ENCODE measurements at places on chromosomes 5 and 9.

DNA sequence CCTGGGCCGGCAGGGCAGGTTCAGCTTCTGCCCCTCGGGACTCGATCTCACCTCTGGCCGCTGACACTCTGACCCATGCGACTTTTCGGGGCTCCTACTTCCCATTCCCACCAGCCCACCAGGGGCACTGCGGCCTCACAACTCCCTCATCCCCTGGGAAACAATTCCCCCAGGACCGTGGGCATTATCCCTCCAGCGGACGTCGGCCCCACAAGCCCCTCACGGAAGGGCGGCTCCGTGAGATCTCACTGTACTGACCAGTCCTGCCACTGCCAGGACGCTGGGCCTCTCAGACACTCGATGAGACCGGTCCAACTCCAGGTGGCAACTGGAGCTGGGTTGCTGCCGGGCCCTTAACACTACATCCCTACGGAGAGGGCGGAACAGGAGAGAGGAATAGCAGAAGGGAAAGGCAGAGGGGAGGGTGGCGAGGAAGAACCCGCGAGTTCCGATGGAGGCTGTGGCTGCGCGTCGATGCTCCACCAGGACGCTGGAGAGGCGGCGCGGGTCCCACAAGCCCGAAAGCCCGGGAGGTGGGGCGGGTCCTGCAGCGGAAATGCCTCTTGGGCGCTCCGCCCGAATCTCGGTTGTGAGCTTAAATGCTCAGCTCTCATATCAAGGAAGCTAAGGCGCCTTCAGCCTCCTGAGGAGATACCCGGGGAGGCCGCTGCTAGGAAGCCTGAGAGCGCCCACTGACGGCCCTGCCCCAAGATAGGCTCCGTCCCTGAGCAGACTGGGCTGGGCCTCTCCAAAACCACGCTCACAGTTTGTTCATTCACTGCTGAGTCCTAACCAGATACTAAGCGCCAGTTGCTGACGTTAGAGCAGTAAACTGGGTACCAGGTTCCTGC is 36.3 kb downstream of the VCP start:
- peak; percentile 71 for DNase-seq

GRCh38 chr9:3968891-3969290 is 331.0 kb downstream of the GLIS3 start:
- DNase-seq = no peak

- no peak for DNase-seq
Measured at GRCh38 chr9:16217943-16218701, 652.3 kb downstream of the BNC2 start.

- DNase-seq = peak; percentile 21
Measured at GRCh38 chr9:70484232-70485130, 70.0 kb upstream of the KLF9 start.

GRCh38 chr5:10701567-10702039 is 59.4 kb downstream of the DAP start:
- DNase-seq = peak; percentile 27

DNA sequence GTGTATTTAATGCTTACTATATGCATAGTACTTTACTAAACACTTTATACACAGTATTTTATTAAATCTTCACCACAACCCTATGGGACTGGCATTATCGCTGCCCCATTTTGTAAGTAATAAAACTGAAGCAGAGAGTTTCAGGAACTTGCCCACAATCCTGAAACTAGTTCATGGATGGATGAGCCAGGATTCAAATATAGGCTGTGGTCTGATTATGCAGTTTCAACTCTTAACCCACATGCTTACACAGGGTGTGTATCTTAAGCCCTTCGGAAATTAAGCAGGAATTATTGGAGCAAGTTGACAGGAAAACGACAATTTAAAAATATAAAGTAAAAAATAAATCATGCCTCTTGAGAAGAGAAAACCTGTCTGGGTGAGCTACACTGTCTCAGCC is 109.0 kb downstream of the ATP10B start:
- DNase-seq = no peak

DNA sequence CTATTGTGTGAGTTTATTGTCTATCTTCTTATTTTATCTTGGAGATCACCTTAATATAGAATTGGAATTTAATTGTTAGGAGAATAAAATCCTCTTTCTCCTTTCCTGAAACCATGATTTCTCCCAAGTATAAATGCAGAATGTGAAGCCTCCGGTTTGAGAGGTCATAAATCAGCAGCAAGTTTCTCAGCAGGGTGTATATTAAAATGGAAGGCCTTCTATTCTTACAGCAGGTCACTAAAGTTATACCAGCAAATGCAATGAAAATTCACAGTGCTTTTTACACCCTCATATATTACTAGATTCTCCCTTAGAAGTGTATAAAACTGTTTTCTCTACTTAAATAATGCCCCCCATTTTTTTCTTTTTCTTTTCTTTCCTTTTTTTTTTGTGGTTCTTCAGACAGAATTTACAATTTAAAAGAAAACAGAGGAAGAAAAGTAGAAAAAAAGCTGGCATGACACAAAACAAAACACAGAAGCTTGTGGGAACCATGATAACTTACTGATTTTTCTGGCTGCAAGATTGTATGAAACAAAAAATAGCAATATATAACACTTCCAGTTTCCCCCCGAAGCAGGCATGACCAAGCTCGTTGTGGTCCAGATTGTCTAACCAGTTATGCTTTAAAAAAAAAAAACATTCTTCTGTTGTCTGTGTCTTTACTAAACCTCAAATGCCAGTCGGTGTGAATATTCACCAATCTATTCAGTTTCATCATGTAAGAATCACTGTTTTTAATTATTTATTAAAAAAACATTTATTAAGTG is 211.2 kb downstream of the RAB3C start:
- DNase-seq = no peak

DNA sequence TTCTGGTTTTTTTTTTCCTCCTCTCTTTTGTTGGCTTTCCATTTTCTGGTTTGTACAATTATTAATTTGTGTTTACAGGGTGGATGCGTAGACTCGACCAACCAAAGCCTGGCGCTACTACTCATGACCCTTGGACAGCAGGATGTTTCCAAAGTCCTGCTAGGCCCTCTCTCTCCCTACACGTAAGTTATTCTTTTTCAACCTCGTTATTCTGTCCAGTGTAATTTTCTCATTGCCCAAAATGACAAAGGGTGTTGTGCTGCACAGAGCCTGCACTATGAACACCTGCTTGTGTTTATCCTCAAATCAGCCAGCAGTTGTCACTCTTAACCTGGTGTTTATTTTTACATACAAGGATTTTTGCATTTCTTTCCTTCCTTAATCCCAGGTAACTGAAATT is 56.6 kb downstream of the RCL1 start:
- DNase-seq = no peak

GRCh38 chr5:150644058-150644457 is 3.6 kb downstream of the SYNPO start:
- no peak for DNase-seq

- no peak for DNase-seq
Measured at GRCh38 chr9:86242071-86242470, 17.4 kb downstream of the C9orf153 start.

- DNase-seq = no peak
Measured at GRCh38 chr5:148730270-148730669, 75.9 kb upstream of the HTR4 start.

Measured in activated CD4-positive, alpha-beta memory T cell treated with anti-CD3 and anti-CD28 coated beads for 36 hours (primary cell).